Neuronal stem cell (in vitro differentiated cells): ENCODE measurements at places on chromosomes 6 and 20.

DNA sequence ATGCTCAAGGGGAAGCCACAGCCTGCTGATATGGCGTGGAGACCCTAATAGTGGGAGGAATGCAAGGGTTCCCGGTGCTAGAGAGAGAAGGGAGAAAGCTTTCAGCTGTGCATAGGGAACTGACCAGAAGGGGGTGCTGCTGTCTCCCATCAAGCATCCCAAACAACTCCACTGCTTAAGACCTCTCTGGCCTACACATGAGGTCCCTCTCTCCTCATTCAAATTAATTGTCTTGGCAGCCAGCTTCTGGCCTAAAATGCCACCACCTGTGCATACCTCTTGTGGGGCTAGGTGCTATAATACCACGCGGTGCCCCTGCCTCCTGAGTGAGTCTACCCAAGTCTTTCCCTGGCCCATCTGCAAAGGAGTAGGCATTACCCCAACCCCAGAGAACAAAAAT is 14.5 kb downstream of the ADISSP start:
- DNase-seq: peak; percentile 52

DNA sequence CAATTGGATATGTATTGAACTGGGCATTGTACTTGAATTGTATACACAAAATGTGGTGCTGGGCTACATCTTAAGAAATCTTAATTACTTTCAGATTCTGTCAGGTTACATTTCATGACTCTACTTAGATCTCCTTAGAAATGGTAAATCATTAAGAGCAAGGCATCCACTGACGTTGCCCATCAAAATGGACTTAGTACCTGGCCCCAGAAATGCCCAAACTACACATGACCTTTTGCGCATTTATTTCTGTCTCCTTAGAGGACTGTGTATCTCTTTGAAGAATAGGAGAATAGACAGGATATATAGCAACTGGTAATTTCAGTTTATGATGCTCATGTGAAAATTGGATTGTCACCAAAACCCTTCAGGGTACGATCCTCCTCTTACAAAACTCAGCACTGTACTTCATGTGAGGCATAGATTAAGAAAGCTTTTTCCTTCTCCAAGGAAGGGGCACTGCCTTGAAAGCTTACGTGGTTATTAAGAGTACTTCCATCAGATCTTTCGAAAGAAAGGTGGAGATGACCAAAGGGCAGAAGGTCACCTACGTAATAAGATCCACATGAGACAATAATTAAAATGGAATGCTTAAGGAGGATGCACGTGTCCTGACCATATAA is 61.4 kb upstream of the BMP2 start:
- DNase-seq: no peak

DNA sequence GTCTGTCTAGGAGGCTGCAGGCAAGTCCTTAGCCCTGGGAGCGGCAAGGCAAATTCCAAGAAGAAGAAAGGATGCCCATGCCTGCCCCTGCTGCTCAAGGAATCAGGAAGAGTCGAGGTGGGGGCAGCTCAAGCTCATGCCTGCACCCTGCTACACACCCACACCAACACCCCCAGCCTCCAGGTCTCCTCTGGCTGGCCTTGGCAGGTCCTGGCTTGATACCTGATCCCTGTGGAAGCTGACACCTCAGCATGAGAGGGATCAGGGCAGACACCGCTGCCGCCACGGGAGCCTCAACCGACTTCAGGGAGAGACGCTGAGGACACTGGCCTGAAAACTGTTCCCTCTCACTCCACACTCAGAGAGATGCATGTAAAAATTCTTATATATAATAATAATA is 35.5 kb upstream of the MAFB start:
- no peak for DNase-seq

- DNase-seq: no peak
These were observed 113.3 kb upstream of the ASF1A start for GRCh38 chr6:118780668-118781067.
